Right ventricle myocardium inferior (tissue), 1 donor: ENCODE measurements at places on chromosomes 13 and 19. TPM values are rescaled to one million over a fixed set of nuclear protein-coding genes. Genes with fewer than 3 reads are reported as not detected.

The KLHL1 gene
- not detected for total RNA-seq

The ADGRE2 gene
- 0.87 TPM for total RNA-seq

The MATK gene
- total RNA-seq, result 0.43 TPM

The CGB3 gene
- not detected for total RNA-seq

The SULT2B1 gene
- total RNA-seq, result 0.43 TPM

The RFX1 gene
- 15.4 TPM for total RNA-seq

The CYP2A7 gene
- total RNA-seq, result not detected

The KATNAL1 gene
- 41.0 TPM for total RNA-seq

The SPART gene
- 41.7 TPM for total RNA-seq

DNA sequence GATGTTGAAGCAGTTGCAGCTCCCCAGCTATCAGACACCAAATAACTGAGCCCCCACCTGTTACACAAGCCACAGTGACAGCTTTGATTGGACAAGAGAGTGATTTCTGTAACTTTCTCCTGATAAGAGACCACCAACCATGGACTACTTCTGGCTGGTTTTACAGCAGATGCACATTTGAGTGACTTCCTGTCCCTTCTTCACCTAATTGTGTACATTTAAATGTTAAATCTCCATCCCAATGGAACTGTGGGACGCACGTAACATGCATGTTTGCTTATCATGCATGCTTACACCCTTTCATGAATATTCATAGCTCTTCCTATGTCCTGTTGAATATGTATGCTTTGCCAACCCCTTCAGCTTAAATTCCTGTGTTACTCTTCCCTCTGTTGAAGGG, 6.0 kb upstream of the TNFSF11 start:
- DNase-seq, result no peak

DNA sequence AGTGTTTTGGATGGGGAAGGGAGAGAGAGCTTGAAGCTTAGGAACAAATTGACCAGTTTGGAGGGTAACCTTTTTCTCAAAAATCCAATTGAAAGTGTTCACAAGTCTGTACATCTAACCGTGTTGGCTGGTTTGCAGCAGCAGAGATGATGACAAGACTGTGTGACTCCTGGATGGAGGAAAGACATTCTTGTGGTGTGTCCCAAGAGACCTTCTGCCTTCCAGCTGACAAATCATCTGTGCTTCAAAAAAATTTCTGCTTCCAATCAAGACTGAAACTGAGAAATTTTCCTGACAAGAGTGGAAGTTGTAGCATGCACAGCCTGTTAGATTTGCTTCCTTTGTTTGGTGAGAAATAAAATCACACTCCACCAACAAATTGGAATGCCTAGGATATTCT, 56.2 kb downstream of the LACC1 start:
- DNase-seq, result no peak

- DNase-seq, result no peak
Measured at GRCh38 chr13:74444161-74444571, 310.0 kb upstream of the KLF12 start.

DNA sequence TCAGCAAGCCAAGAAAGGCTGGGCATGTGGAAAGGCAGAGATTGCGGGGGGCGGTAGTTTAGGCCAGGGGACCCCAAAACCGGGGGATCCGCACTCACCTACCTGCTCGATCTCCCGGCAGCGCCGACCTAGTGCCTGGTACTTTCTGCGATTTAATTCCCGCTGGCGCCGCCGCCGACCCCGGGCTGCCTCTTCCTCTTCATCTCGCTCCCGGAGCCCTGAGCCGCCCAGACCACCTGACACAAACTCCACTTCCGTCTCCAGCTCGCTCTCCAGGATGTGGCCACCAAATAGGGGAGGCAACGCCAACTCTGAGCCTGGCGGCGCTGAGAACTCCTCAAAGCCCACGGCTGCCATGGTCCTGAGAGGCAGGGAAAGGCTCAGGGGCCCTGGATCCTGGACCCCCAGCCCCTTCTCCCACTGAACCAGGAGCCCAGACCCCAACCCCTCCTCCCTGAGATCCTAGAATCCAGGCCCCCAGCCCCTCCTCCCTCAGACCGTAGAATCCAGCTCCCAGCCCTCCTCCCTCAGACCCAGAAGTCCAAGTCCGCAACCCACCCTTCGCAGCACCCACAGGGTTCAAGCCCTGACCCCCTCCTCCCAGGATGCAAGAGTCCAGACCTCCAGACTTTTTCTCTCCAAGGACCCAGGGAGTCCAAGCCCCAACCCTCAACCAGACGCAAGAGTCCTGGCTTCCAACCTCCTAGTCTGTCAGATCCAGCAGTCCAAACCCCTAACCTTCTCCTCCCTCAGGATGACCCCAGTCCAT, 933 bp downstream of the TFPT start:
- DNase-seq, result no peak

DNA sequence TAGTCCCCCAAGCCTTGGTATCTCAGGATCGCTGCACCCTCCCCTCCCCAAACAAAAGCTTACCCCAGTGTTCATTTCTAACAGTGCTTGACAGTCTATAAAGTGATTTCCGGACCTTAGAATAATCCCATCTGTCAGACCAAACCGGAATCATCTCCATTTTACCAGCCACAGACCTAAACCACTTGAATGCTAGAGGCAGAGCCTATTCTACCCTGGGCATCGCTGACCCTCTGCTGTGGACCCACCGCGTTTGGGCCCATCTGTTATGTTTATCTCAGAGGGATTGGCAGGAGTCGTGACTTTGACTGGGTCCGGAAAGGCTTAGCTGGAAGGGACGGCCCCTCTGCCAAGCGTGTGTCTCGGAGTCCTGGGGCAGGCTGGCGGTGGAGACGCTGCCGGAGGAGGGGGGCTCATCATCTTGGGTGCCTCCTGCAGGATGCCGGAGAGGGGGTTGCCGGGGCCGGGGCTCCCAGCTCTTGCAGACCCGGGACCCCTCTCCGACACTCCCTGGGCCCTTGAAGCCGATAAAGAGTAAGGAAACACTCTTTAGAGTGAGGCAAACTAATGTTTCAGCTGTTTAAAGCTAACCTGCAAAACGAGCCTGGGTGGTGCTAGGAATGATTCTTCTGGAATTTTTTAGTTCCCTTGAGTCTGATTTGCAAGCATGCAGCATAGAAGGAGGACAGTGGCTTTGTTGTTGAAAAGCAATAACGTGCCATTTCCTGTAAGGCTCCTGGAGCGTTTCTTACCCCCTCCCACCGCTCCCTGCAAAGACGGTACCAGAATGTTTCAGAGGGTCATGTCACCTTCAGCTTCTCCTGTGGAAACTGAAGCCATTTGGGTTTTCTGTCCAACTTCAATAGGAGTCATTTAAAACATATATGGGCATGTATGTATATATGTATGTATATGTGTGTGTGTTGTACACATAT, 1.3 kb downstream of the SLC25A42 start:
- peak; percentile 66 for DNase-seq

DNA sequence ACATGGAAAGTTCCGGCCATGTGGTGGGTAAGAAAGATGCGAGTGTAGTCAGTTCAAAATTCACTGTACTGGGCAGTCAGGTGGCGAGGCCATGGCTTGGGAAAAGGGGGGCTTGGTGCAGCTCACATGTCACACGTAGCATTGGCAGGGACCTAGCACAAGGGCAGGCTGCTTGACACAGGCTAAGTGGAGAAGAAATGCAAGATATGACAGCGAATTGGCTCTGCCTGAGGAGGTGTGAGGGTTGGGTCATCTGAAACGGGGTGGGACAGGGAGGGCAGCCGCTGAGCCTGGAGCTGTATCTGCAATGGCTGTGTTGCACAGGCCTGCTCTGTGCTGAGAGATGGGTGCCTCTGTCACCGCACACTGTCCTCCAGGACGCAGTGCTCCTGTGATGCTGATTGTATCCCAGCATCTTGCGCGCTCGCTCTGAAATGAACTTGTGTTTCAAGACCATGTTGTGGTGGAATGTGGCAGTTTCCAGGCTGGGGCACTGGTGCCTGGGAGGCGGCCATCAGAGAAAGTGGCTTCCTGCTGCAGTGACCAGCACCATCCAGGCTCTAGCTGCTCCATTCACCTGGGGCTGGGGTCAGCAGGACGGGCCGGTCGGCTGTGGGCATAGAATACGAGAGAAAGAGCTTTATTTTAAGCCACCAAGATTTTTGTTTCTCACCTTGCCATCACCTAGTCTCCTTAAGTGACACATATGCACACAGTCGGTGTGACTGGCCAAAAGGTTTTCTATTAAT, 70.3 kb downstream of the TEX29 start:
- DNase-seq, result no peak

DNA sequence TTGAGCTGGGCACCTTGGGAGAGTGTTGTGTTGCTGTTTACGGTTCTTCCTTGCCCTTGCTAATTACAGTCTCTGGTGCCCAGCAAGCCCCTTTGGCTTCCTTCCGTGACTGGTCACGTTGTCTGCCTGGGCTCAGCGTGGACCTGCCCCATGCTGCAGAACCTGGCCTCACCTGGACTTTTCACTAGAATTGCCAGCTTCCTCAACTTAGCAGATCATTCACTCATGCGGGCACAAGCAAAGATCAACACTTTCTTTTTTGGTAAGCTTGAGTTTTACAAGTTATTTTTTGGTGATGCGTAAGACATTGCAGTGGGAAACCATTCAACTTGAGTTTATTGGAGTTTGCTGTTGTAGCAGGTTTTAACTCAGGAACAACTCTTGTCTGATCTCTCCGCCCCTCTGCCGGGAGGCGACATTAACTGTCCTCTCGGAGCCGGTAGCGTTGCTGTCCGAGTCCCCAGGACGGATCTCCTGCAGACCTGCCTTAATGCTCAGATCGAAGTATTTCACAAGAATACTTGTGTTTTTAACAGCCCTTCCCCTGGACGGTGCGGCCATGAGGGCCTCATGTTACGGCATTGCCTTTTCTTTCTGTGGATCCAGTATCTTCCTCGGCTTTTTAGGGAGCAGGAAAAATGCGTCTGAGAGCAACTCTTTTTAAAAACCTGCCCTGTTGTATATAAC, 15.7 kb upstream of the TEX29 start:
- DNase-seq, result no peak

GRCh38 chr13:45238945-45239795, 38.3 kb upstream of the KCTD4 start:
- no peak for DNase-seq

GRCh38 chr19:35135389-35135909, 590 bp upstream of the LGI4 start:
- DNase-seq, result peak; percentile 84

DNA sequence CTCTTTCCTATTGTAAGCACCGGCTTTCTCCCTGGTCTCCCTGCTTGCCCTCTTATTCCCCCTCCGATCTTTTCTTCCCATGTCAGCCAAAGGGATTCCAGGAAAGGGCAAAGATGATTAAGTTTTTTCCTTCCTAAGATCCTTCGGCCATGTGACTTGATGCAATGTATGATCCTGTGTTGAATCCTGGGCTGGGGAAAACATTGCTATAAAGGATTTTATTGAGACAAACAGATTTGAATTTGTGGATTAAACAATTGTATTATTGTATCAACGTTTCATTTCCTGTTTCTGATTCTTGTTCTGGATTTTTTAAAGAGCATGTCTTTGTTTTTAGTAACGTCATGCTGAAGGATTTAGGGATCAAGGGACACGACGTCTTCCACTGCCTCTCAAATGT, 16.9 kb upstream of the ZNF541 start:
- DNase-seq, result no peak

GRCh38 chr19:16160445-16160942, 12.8 kb downstream of the CIB3 start:
- no peak for DNase-seq

- peak; percentile 92 for DNase-seq
Measured at GRCh38 chr19:10836479-10837330, 693 bp upstream of the TMED1 start.

- DNase-seq, result no peak
Measured at GRCh38 chr19:4580021-4580901, 20.8 kb upstream of the SEMA6B start.

DNA sequence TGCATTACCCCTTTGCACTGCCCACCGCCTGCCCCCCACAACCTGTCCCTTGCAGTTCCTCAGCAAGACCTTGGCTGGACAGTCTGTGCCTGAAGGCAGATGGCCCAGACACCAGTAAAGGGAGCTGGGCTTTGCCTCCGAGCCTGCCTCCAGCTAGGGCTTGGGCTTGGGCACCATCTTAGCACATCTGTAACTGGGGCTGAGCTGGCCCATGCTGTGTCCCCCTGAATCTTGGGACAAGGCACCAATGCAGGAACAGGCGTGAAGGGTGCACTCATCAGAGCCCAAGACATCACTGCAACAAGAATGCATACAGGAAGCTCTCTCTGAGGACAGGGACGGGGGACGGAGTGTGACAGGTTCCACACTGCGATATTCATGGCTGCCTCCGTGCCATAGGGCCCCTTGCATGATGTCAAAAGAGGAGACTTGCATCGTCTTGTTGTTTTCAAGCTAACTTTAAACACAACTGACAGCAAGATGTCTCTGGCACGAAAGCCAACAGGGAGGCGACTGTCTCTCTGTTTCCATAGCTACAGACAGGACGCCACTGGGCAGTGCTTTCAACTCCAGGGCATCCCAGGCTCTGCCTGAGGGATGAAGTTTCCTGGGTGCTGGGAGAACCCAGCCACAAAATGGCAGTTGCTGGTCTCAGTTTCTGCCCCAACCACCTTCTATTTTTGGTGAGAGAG, 8.7 kb upstream of the CHST8 start:
- DNase-seq, result no peak

DNA sequence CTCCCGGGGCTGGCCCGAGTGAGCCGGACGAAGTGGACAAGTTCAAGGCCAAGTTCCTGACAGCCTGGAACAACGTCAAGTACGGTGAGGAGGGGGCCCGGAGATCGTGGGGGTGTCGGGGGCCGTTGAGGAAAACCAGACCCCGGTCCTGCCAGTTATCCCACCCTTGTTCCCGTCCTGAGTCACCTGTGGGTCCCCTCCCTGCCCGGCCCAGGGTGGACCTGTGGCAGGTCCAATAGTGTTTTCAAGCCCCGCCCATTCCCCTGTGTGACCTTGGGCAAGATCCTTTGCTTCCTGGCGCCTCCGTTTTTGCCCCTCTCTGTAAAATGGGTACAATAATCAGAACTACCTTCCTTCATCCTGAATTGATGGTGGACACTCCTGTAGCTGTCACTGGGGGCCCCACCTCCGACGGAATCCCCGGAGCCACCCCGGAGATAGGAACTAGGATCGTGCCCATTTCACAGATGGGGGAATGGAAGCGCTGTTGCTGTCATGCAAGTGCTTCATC, 593 bp downstream of the ATG4D start:
- DNase-seq, result no peak

DNA sequence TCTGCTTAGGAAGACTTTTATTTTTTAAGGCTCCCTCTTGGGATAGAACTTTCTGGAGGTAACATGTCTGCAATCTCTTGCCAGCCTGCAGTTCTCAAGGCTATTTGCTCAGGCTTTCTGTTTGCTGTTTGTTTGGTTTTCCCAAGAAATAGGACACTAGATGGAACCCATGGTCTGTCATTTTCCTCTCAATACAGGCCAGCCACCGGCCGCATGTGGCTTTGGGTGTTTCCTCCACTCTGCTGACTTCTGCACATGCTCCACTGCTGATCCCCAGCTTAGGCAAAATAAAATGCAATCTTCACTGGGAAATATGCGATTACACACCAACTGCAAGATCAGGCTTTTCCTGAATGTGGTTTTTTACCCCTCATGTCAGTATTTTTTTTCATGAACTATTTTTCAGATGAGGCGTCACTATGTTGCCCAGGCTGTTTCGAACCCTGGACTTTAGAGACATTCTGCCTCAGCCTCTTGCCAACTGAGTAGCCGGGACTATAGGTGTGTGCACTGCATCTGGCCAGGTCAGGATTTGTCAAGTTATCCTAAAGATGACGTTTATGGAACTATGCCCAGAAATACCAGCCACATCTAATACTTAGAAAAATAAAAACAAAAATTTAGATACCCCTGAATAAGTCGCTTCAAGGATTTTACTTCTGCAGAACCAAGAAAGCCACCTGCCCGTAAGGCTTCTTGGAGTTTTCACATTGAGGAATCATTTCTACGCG, 94.3 kb upstream of the PABPC3 start:
- DNase-seq, result no peak
